CD4-positive, CD25-positive, alpha-beta regulatory T cell (primary cell): ENCODE measurements at places on chromosomes 2 and 18. TPM values are rescaled to one million over a fixed set of nuclear protein-coding genes. Genes with fewer than 3 reads are reported as not detected.

GRCh38 chr2:88100489-88100858 lies 27.4 kb downstream of the FABP1 start:
- no peak for DNase-seq

DNA sequence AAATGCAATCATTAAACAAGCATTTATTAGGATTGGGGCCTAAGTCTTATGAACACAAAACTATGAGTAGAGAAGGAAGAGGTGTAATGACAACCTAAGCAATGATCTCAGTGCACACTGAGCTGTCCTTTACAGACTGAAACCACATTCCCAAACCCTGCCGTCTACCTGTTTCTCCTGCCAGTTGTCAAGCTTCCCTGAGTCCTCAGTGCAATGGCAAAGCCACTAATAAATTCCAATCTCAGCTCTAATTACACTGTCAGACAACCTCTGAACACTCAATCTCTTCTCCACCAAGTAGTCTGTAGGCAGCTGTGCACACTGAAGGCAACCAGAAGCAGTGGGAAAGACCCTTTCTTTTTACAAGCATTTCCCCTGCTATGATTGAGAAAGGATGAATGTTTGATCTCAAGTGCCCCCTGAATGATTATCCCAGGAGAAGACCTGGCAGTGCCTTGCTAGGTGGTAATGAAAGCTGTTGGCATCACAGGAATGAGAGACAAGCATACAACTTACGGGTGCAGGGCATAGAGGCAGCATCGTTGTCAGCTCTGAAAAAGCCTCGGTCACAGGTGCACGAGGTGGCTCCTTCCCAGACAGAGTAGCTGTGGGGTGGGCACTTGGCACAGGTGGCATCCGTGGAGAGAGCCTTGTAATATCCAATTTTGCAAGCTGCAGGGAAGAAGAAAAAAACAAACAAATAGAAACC lies 71.4 kb downstream of the EPHA4 start:
- DNase-seq, result no peak

DNA sequence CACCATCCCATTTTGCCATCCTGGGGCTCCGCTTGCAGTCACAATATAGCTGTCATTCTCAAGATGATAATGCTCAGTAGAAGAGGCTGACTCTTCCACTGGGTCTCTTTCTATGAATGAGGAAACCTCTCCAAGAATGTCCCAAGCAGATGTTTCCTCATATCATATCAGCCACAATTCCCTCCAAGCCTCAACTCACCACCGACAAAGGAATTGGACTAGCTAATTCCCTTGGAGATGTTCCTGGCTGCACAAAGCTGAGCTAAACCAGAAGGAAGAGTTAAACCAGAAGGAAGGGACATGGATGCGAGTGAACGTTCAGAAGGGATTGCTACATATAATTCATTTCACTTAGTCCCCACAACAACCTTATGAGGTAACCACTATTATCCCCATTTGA lies 65.0 kb upstream of the NPAS2 start:
- no peak for DNase-seq

MGAT4A gene
- 143 TPM for polyA plus RNA-seq

GRCh38 chr2:37880551-37880950 lies 44.5 kb upstream of the RMDN2 start:
- DNase-seq, result peak; percentile 26

FOXD4L1 gene
- not detected for polyA plus RNA-seq

PRKCE gene
- 1.3 TPM for polyA plus RNA-seq

MEIS1 gene
- not detected for polyA plus RNA-seq

DNA sequence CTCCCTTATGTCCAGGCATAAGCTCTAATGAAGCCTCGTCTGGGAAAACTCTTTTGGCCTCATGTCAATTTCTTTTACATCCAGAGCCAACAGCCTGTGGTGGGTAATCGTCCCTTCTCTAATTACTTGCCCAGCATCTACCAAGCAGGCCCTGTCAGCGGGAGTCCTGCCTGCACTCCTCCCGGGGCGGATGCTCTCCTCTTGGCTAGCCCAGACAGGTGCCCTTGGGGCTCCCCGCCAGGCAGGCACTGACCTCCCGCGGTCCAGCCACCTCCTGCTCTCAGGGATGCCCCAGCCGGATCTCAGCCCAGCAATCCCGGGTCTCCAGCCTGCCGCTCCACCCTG lies 74.2 kb downstream of the NCAPH start:
- DNase-seq, result no peak

GRCh38 chr18:28504066-28504465 lies 327.1 kb upstream of the CDH2 start:
- DNase-seq, result no peak

GRCh38 chr2:77314721-77315120 lies 207.5 kb downstream of the LRRTM4 start:
- no peak for DNase-seq

SAG gene
- polyA plus RNA-seq, result not detected

GRCh38 chr2:242011167-242011513 lies 141.6 kb downstream of the RTP5 start:
- DNase-seq, result no peak

GRCh38 chr2:200616193-200616592 lies 30.4 kb downstream of the AOX1 start:
- no peak for DNase-seq

DNA sequence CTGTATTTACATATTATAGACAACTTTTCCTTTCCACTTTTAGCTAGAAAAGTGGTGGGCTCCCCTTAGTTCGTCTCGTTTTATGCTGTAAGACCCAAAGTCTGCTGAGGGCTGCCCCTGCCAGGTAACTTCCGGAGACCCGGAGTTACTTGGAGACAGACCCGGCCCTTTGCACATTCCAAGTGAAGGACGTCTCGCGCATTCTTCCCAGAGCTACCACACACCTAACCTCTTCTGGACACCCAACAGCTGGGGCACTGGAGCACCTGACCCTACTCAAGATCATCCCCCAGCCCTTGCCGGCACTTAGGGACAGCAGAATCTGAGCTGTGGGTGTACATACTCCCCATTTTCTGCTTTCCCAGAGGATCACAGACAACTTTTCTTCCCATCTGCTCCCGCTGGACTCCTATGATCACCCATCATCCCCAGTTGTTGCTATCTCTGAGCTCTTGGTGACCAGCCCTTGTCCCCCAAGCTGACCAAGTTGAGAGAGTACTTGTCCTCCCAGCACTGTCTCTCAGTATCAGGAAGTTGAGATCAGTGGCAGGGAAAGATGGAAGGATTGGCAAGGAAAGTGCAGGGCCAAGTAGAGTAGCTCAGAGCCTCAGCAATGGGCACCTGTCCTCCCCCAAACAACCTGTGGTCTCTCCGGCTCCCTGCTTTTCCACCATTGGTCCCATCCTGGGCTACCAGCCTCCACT lies 8.4 kb upstream of the SATB2 start:
- no peak for DNase-seq

GRCh38 chr18:926946-927345 lies 22.3 kb downstream of the ADCYAP1 start:
- DNase-seq, result no peak

DNA sequence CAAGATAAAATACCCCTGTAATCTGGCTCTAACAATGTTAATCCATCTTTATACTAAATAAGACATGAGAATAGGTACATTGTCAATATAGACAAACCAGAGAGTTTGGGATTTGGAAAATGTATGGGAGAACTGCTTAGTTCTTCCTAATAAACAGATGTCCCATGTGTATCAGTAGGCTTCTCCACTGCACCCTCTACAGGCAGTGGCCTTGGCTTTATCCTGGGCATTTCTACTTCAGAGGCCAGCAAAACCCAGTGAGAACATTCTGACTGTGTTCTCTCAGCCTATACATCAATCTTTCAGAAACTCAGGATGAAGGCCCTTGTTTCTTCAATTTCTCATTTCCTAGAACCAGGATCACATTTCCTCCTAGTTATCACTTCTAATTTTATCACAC lies 1167.5 kb upstream of the ACVR2A start:
- DNase-seq, result no peak

DNA sequence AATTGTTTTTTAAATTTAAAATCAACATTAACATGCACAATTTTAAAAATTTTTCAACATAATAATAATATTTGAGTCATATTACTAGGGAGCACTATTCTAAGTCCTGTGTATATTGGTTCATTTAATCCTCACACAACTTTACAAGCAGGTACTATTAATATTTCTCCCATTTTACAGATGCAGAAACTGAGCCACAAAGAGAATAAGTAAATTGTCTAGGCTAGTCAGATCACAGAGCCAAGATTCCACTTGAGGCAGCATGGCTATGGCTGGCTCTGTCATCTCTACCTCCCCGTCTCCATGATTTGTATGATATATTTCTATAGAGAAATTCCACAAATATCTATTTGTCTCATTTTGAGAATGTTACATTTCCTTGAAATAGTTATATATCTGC lies 15.1 kb downstream of the CCNT2 start:
- DNase-seq, result no peak

COL3A1 gene
- polyA plus RNA-seq, result not detected

DSEL gene
- polyA plus RNA-seq, result 0.18 TPM

HTR2B gene
- 0.39 TPM for polyA plus RNA-seq

- DNase-seq, result no peak
These were observed 104.1 kb upstream of the ITGA6 start for GRCh38 chr2:172323256-172323655.

GRCh38 chr18:21218862-21219261 lies 23.2 kb upstream of the GREB1L start:
- DNase-seq, result no peak

DNA sequence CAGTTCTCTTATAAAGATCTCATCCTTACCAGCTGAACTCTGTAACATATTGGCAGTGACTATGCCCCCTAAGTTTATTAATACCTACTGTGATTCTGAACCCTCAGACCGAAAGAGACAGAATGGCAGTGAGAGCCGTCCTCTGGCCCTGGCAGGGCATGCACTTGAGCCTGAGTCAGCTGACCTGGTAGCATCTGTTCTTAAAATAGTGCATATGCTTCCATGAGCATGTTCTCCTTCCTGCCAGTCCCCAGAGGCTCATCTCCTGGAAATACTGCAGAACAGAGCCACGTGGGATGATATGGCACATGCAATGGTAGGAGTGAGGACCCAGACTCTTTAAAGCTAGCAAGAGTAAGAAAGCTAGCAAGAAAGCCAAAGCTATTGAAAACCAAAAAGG lies 59.0 kb downstream of the RASGRP3 start:
- no peak for DNase-seq

DNA sequence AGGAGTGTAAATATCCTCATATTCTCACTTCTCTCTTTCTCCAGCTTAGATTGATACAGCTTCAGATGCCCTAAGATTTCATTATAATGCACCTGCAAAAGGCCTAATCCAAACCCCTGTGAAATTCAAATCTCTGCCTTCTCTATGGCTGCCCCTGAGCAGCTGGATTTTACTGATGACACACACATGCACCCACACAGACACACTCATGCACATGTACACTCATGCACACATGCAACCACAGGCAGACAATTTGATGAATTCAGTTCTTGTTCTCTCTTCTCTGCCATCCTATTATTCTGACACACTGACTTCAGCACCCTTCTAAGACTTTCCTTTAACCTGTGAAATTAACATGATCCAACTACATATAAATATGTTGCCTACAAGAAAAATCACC lies 563.2 kb downstream of the RNF144A start:
- DNase-seq, result no peak

GRCh38 chr2:85929096-85930050 lies 40.6 kb upstream of the ST3GAL5 start:
- DNase-seq, result no peak

DNA sequence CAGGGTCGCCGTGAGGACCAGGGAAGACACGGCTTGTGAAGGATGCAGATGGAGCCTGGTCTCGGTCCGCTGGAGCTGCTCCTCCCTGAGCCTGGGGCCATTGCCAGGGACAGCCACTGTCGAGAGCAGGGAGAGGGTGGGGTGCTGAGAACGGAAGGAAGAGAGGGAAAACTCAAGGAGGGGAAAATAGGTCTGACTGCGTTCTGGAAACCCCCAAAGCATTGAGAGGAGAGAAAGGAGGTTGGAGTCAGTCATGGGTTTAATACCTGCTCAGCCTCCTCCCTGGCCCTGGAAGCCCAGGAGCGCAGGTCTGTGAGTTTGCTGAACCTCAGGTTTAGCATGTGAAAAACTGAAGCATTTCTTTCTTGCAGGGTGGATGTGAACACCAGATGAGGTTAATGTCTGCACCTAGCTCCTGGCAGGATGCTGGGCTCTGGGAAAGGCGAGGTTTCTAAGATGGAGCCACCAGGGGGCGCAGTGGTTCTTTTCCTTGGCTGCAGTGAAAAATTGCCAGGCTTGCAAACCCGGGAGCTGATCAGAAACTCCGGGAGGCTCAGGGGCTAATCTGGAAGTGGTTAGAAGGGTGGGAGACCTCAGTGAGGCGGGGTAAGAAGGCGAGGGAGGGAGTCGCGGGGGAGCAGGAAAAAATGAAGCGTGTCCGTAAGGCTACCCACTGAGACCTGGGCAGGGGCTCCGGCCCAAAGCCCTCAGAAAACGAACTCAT lies 33.6 kb upstream of the RNF149 start:
- peak; percentile 56 for DNase-seq

GRCh38 chr2:77009307-77009706 lies 512.9 kb downstream of the LRRTM4 start:
- DNase-seq, result no peak

GRCh38 chr2:15154297-15154696 lies 406.8 kb downstream of the NBAS start:
- no peak for DNase-seq

DNA sequence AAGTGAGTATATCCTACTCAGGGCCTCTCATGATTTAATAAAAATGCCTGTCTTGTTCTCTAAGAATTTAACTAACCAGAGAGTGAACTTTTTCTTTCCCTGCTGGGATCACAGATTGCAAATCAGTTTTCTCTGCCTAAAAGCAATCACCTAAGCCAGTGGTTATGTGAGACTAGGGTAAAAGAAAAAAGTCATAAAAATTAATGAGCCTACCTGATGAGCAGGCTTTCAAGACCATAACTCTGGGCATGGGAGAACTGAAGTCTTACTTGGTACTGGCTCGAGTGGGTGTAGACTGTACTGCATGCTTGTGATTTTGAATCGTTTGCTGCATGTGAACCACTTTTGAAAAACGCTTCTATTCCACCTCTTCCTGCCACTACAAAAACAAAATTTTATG lies 1677.0 kb upstream of the LRRTM1 start:
- DNase-seq, result no peak

TBR1 gene
- not detected for polyA plus RNA-seq

- DNase-seq, result no peak
These were observed 38.4 kb downstream of the LONRF2 start for GRCh38 chr2:100283724-100284501.

SATB2 gene
- not detected for polyA plus RNA-seq

DNA sequence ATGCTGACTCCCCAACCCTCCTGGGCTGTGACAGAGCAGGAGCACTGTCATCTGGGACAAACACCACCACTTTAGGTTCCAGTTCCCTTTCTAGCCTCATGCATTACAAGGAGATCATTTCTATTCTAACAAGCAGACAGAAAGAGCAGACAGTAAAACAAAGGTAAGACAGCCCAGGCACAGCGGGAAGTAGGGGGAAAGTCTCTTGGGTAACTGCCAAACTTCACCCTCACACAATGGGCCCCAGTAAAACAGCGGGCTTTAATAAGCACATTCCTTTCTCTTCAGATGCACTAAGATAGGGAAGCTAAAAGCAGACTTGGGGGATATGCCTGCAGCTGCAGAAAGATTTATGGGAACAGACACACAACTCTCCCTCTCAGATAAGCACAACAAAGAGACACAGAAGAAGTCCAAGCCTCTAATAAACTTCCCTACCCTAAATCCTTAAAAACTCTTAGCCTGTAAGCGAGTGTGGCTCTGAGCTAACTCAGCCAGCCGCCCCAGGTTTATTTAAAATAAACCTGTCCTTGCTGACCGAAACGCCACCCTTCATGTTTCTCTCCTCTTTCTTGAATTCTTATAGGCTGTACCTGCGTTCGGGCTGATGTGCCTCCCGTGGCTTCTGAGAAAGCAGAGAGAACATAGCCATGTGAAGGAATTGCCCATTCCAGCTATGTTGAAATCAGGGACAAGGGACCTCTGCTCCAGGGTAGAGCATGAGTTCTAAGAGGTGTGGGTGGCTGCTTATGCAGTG lies 726.8 kb upstream of the DDX18 start:
- no peak for DNase-seq

RGPD4 gene
- polyA plus RNA-seq, result not detected
